ENCODE measurements at places on chromosomes 1 and 21.

GRCh38 chr21:18522181-18522972 lies 118.8 kb upstream of the TMPRSS15 start:
- DNase-seq: no peak

DNA sequence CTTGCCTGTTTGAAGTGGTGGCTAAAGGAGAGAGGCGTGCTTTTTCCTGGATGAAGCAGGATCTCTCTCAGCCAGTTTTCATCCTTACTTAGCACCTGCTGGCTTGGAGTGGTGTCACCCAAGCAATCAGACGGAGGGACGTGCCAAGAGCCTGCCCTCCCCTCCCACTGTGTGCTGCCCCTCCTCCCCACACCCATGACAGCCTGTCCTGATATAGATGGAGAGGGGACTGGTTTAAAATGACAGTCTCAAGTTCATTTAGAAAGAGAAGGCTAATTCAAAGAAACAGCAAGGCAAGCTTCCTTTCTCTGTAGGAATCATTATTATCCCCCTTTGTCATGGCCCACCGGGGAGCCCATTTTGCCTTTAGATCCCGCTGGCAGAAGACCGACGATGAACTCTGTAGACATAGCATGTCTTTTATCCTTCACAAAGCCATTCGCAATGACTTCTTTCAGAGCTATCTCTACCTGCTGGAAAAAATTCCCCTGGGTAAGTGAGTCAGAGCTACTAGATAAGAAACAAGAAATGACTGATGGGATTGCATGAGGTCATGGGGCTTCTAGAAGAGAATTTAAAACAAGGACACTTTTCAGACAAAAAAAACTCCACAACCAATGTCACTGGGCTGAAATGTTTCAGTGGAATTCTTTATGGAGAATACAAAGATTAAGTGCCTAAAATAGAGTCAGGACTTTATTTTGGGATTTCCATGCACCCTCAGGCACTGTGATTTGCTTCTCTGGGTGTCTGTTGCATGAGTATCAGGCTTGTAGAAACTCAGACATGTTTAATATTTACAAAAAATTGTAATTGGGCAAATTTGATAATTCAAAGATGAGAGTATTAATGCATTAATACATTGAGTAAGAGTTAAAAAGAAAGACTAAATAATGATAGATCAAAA lies at the start of gene NTMT2:
Gene NTMT2 (plus strand): TSS at position 190 of the 907 bp plus-strand sequence. CDS start 149 bp downstream, at position 339.
- no peak for DNase-seq

DNA sequence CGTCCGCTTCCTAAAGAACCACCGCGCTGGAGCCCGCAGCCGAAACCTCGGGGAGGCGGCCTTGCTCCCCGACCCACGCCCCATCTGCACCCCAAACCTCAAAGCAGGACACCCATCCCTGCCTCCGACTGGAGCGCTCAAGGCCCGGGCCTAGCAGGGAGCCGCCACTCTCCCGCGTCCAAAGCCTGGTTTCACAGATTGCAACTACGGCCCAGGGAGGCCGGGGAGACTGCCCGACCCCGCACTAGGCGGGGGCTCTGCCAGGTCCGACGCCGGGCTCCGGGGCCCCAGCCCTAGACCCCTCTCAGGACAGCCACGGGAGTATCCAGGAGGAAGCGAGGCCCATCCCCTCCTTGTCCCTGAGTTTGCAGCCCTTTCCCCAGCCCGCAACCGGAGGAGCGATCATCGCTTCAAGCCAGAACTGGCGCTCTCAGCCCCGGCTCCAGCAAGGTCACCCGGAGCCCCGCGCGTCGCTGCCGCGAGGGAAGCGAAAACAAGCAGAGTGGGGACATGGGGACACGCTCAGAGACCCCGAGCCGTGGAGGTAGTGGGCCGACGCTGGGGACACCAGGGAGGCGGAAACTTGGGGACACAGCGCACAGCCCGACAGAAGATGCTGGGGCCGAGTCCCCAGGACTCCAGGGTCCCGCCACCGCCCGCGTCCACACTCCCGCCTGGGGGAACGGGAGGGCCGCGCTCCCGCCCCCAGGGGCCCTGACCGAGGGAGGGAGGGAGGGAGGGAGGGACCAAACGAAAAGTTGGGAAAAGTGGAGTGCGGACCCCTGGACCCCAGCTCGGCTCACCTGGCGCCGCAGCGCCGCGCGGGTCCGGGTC lies 433 bp downstream of the TMEM200B start:
- no peak for DNase-seq

DNA sequence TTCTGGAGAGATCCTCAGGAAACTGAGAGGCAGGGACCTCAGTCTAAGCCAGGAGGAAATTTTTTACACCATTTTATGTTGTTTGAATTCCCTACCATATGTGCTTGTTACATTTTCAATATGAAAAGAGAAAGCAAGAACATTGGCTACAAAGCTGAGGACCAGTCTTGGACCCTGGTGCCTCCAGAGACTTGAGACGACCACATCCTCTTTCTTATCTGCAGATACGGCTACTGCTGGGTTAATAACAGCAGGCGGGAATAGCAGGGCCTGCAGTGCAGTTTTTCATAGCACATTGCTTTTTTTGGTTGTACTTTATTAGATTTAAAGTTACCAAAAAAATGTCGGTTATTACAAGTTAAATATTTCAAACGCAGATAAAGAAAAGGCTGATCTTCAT lies 3.9 kb downstream of the KDM4A start:
- peak; percentile 48 for DNase-seq

DNA sequence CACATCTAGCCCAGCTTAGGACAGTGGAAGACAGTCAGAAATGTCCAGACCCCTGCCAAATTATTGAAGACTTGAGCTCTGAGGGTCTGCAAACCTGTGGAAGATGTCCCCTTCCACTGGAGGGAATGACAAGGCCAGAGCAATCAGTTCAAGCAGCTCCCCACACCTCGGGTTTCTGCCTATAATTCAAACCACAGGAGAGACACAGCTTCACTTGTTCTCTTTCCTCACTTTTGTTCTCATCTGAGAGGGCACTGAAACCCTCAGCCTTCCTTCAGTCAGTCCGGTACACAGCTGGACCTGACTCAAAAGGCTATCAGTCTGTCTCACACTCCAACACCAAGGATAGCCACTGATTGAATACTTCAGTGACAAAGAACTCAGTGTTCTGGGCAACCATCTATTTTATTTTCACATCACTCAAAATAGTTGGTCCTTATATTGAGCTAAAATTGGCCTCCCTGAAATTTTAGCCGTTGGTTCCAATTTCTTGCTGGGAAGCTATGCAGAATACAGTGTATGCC lies 70.1 kb downstream of the TENT5C start:
- DNase-seq: no peak

DNA sequence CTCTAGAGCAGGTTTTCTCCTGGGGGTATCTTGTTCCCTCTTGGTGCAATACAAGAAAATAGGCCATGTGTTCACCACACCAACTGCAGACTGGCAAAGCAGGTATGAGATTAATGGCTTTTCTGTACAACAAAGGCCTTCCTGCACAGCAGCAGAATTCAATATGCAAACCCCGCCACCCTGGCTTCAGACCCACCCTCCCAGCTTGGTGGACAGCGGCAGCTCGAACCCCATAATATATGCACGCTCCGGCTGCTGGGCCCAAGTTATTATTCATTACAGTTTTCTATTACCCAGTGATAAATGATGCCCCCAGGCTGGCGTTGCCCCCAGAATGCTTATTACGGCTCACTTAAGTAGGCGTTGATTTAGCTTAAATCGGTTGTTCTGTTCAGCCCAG lies 144.2 kb downstream of the RRAGC start:
- DNase-seq: no peak

GRCh38 chr1:61053226-61053711 lies 29.1 kb upstream of the NFIA start:
- DNase-seq: no peak

GRCh38 chr1:85654066-85654782 lies 54.0 kb downstream of the ZNHIT6 start:
- DNase-seq: no peak

- no peak for DNase-seq
Observed at GRCh38 chr1:41317361-41317760, 43.9 kb upstream of the FOXO6 start.

GRCh38 chr1:29245876-29246275 lies 9.6 kb downstream of the PTPRU start:
- DNase-seq: no peak

GRCh38 chr1:76317299-76317900 lies 242.9 kb downstream of the ST6GALNAC3 start:
- DNase-seq: no peak

DNA sequence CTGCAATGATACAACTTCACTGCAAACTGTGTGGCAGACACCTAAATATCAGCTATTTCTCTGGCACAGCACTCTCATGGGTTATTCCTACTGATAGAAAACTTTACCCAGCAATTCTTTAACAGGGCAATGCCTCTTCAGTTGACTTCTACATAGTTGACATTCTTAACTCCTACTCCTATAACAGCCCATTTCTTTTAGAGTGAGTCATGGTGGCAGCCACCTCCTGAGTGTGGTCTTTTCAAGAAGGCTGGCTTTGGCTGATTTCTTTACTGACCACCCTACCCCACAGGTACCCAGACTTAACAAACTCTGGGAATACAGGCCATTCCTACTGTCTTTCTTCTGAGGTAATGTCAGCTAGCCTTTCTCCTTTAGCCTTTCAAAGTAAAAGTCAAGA lies 805.8 kb upstream of the ADGRL2 start:
- no peak for DNase-seq

- no peak for DNase-seq
Observed at GRCh38 chr1:245825128-245825901, 670.5 kb downstream of the KIF26B start.

DNA sequence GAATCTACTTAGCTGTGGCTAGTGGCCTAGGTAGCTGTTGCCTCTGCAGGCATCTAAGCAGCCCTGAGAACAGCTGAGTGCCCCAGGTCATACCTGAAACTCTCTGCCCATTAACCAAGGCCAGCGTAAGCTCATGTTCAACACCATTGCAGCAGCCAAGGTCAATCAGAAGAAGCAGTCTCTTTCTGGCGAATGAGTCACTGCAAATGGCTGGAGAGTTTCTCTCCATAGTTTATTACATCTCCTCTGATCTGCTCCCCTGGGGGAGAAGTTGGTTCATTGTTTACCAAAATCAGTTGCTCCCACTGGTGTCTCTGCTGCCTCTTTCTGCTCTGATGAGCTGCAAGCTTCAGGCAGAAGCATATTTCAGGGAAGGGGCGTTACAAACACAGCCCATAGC lies 6.9 kb upstream of the BCL9 start:
- no peak for DNase-seq

DNA sequence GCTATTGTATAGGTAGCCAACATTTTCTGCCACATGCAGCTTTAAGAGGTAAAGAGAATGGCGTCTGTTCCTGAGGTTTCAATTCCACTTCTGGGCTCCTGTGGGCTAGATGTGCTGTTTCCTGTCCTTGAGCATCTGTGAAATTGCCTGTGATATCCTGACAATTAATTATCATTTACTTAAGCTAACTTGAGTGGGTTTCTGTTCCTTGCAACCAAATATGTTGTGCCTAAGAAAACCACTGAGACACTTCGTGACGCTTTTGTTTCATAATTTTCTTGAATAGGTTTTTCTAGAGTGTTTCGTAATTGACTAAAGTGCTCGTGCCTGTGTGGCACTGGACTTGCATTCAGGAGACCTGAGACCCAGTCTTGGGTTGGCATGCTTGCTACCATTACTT lies 127.3 kb upstream of the POU3F1 start:
- DNase-seq: no peak

DNA sequence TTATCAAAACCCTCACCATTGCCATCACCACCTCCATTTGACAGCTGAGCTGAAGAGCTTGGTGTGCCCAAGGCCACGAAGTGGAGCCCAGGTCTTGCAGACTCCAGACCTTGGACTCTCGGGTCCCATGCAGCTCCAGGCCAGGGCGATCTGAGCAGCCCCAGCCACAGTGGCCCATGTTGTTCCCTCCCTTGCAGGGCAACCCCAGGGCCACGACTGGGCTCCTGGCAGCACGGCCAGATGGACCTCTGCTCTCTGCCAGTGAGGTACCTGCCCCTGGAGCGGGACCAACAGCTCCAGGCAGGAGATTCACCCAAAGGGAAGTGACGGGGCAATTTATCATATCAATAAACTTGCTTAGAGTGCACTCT lies 182.7 kb upstream of the VAMP3 start:
- no peak for DNase-seq

GRCh38 chr1:226420328-226420727 lies 12.4 kb upstream of the PARP1 start:
- no peak for DNase-seq

GRCh38 chr21:45009616-45010015 lies 64.8 kb upstream of the ADARB1 start:
- no peak for DNase-seq

DNA sequence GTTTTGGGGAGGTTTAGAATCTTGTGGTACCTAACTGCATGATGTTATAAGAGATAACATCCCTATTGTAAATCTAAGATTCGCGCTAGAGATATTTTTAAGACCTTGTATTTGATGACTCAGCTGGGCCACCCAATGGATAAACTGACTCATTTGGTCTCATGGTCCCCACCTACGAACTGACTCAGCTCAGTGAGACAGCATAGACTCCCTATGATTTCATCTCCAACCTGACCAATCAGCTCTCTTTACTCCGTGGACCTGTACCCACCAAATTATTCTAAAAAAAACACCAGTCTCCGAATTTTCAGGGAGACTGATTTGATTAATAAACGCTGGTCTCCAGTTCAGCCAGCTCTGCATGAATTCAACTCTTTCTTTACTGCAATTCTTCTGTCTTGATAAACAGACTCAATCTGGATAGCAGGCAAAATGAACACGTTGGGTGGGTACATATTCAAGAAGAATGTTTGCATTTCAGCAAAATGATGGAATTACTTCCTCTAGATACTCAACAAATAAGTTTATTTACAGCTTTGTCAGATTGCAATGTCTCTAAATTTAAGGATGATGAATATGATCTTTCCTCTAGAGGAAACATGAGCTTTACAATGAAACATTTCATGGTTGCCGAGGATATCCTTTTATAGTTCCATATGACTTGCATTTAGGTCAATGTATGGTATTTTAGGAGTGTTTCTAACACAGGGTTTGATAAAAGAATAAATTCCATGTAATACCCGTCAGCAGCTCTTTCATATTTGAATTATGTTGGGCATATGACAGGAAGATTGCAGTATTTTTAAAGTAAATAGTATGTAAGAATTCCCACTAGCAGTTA lies 516.6 kb upstream of the RGS18 start:
- DNase-seq: no peak

DNA sequence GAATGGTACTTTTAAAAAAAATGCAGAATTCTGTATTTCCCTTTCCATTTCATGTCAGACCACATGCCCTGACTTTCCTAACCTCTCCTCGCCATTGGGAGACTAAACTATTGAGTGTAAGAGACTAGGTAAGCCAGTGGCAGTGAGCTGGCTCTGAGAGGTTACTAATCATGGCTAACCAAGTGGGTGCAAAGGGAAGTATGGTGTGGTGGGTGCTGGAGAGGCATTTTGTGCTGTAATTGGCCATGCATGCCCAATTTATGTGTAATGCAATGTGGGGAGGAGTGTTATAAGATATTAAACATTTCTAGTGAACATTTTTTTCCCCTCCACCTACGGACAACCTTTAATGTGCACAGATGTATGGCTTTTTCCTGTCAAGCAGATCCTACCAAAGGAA lies 190.1 kb downstream of the LMO4 start:
- no peak for DNase-seq

DNA sequence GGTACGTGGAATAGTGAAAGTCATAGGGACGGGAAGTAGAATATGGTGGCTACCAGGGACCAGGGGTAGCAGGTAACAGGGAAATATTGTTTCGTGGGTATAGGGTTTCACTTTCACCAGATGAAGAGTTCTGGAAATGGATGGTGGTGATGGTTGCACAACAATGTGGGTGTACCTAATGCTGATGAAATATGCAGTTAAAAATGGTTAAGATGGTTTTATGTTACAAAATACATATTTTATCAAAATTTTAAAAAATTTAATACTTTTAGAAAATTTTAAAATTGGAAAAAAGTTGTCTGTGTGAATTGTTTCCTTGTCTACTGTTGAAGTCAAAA lies 55.5 kb upstream of the TLR5 start:
- no peak for DNase-seq

- no peak for DNase-seq
Observed at GRCh38 chr1:37692834-37693175, 489 bp downstream of the CDCA8 start.

Measured in GM19239 (cell line).